ENCODE measurements at places on chromosomes 7 and 10. TPM values are rescaled to one million over a fixed set of nuclear protein-coding genes. Genes with fewer than 3 reads are reported as not detected.

ATOH7 gene
- 0.01 TPM for polyA plus RNA-seq

COX15 gene
- polyA plus RNA-seq, result 12.6 TPM

CAV2 gene
- 136 TPM for polyA plus RNA-seq

NKX1-2 gene
- not detected for polyA plus RNA-seq

RBM20 gene
- polyA plus RNA-seq, result 10.1 TPM

ASAH2 gene
- 0.39 TPM for polyA plus RNA-seq

ACSL5 gene
- polyA plus RNA-seq, result 7.3 TPM

LRRD1 gene
- polyA plus RNA-seq, result not detected

SSMEM1 gene
- not detected for polyA plus RNA-seq

KAZALD1 gene
- 12.2 TPM for polyA plus RNA-seq

PALS2 gene
- polyA plus RNA-seq, result 1.2 TPM

TYW1B gene
- 1.5 TPM for polyA plus RNA-seq

OR2A5 gene
- not detected for polyA plus RNA-seq

ADAM12 gene
- 0.48 TPM for polyA plus RNA-seq

LLCFC1 gene
- not detected for polyA plus RNA-seq

ACTL6B gene
- not detected for polyA plus RNA-seq

HKDC1 gene
- 0.03 TPM for polyA plus RNA-seq

PUS7 gene
- 2.6 TPM for polyA plus RNA-seq

C1GALT1 gene
- polyA plus RNA-seq, result 6.4 TPM

BLVRA gene
- 47.8 TPM for polyA plus RNA-seq

PON2 gene
- polyA plus RNA-seq, result 35.8 TPM

ADAM22 gene
- polyA plus RNA-seq, result 0.51 TPM

C10orf62 gene
- polyA plus RNA-seq, result 2.4 TPM

TMEM130 gene
- 0.12 TPM for polyA plus RNA-seq

ADCK2 gene
- 5.6 TPM for polyA plus RNA-seq

MOGAT3 gene
- not detected for polyA plus RNA-seq

ADRB1 gene
- polyA plus RNA-seq, result 4.7 TPM

FFAR4 gene
- 0.07 TPM for polyA plus RNA-seq

TMEM196 gene
- not detected for polyA plus RNA-seq

EIF5AL1 gene
- polyA plus RNA-seq, result 1.0 TPM

VENTX gene
- polyA plus RNA-seq, result 1.3 TPM

MYO1G gene
- polyA plus RNA-seq, result 1.0 TPM

THSD7A gene
- polyA plus RNA-seq, result 0.22 TPM

GTPBP10 gene
- polyA plus RNA-seq, result 20.3 TPM

RNF133 gene
- not detected for polyA plus RNA-seq

CALML3 gene
- not detected for polyA plus RNA-seq

MYL10 gene
- polyA plus RNA-seq, result not detected

EPDR1 gene
- polyA plus RNA-seq, result 7.8 TPM

ACSM6 gene
- polyA plus RNA-seq, result not detected

KAT6B gene
- 15.4 TPM for polyA plus RNA-seq

SMARCD3 gene
- 77.7 TPM for polyA plus RNA-seq

HGF gene
- 1.5 TPM for polyA plus RNA-seq

RTKN2 gene
- polyA plus RNA-seq, result not detected

HMX2 gene
- not detected for polyA plus RNA-seq

PLXNA4 gene
- 5.0 TPM for polyA plus RNA-seq

SRPK2 gene
- 10.5 TPM for polyA plus RNA-seq

PRKG1 gene
- 10.8 TPM for polyA plus RNA-seq

GDF10 gene
- 0.52 TPM for polyA plus RNA-seq

OR13A1 gene
- not detected for polyA plus RNA-seq

PDZD7 gene
- 0.66 TPM for polyA plus RNA-seq

BAIAP2L1 gene
- 5.8 TPM for polyA plus RNA-seq

C7orf57 gene
- not detected for polyA plus RNA-seq

C10orf143 gene
- 5.4 TPM for polyA plus RNA-seq

PLAU gene
- polyA plus RNA-seq, result 10.4 TPM

ASB10 gene
- 7.2 TPM for polyA plus RNA-seq

SYT15 gene
- polyA plus RNA-seq, result 0.87 TPM

BICC1 gene
- polyA plus RNA-seq, result 3.8 TPM

ZNF736 gene
- polyA plus RNA-seq, result 0.93 TPM

TFPI2 gene
- polyA plus RNA-seq, result 1.8 TPM

HOXA3 gene
- 0.35 TPM for polyA plus RNA-seq

All from heart right ventricle (tissue), 16 donors.